Panc1 (cell line): ENCODE measurements at places on chromosomes 13 and 19. TPM values are rescaled to one million over a fixed set of nuclear protein-coding genes. Genes with fewer than 3 reads are reported as not detected.

DNA sequence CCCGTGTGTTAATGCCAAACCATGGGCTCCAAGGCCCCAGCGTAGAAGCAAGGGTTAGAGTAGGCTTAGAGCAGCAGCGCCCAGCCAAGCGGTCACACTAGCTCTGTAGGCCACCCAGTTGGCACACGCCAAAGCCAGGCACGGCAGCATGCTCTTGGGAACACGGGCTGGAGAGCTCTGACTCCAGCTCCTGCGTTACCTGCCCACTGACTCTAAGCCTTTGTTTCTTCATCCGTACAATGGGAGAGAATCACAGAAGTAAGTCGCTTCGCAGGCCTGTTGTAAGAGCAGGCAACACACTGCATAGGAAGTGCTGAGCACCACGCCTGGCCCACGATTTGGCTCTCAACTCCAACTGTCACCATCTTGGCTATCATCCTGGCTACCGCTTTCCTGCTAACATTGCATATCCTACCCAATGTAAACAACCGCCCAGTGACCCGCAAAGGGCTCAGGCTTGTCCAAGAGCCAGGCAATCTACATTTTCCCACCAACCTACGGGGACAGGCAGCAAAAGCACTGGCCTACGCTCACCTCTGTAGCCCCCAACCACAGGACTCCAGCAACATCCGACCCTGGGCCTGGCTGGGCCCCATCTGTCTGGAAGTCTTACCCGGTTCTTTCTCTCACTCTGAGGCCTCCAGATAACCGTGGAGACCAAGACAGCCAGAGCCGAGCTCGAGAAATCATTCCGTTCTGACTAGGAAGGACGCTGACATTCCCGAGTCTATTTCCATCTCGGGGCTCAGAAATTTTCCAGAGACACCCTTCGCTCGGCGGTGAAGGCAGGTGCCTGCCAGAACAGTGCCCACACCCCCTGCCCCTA, 91.5 kb upstream of the ZNF507 start:
- H3K4me3 ChIP-seq: no peak overlapping the region
- no peak overlapping the region for H3K27ac ChIP-seq
- no peaks in the 10 kb centered on the region for H3K4me1 ChIP-seq
- H3K36me3 ChIP-seq: no peaks in the 10 kb centered on the region
- H3K27me3 ChIP-seq: no peaks in the 10 kb centered on the region
- DNase-seq: no peak

DNA sequence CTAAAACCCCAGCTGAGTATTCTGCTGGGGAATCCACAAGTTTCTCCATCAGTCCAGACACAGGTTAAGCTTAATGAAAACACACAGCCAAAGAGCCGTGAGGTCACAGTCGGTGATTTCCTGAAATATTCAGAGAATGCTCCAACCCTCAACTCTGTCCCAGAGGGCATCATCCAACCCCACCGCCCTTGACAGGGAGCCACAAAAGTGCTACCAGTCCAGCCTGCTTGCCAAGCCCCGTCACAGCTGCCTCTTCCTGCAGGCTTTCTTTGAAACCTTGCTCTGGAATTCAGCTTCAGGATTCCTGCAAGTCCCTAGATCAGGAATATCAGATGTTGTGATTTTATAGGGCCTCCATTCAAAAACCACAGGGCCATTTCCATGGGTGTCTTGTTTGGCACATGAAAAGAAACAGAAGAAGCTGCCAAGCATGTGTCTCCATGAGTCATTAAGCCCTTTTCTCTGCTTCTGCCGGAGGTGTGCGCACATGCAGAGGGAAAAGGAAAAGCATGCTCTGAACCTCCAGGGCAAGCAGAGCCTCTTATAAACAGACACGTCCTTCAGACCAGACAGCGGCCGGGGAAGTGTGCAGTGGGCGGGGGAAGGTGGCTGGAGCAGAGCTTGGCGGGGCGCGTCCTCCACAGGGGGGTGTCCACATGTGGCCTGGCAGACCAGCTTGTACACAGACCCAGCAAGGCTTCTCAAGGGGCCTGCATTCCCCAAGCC, 164.7 kb downstream of the KATNAL1 start:
- H3K27me3 ChIP-seq: no peaks in the 10 kb centered on the region
- no peaks in the 10 kb centered on the region for H3K36me3 ChIP-seq
- H3K4me3 ChIP-seq: no peak overlapping the region
- H3K27ac ChIP-seq: no peak overlapping the region
- H3K4me1 ChIP-seq: peaks cover 6% of the 10 kb centered on the region
- DNase-seq: no peak

DNA sequence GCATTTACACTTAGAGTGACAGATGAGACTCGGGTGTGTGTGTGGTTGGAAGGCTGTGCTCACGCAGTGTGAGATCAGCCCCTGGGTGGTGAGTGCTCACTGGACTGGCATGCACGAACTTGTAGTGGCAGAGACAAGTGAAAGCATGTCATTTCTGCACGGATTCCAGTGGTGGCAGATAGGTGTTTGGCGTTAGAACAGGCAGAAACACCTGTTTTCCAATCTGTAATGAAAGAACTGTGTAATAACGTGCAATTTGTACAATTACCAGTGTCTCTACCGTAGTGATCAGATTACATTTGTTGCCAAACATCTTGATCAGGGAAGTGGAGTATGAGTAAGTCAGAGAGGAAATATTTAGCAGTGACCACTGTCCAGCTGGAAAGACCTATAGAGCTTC, 8.2 kb downstream of the LAMP1 start:
- H3K36me3 ChIP-seq: 0 out of 2 replicates have a peak, but pooled peaks cover 3% of the 10 kb centered on the region
- DNase-seq: no peak
- H3K27me3 ChIP-seq: no peaks in the 10 kb centered on the region
- H3K27ac ChIP-seq: no peak overlapping the region

GRCh38 chr13:74667656-74668203, 533.5 kb upstream of the KLF12 start:
- H3K27ac ChIP-seq: no peak overlapping the region
- H3K27me3 ChIP-seq: no peaks in the 10 kb centered on the region
- H3K4me3 ChIP-seq: no peak overlapping the region
- no peaks in the 10 kb centered on the region for H3K36me3 ChIP-seq

DNA sequence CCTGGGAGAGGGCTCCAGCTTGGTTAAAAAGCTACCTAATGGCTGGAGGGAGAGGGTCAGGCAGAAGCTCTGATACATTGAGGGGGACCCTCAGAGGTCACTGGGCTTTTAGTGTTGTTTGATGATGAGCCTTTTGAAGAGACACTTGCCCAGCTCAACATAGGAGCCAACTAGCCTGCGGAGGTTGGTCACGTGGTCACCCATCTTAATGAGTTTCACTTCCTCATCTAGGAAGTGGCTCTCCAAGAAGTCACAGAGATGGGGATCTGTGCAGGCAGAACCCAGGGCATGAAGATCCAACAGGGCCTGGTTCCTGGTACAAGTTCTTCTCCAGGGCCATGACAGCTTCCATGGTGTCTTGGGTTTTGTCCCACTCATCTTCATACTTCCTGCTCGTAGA, 33.4 kb downstream of the IPO5 start:
- peaks cover 54% of the 10 kb centered on the region for H3K36me3 ChIP-seq
- DNase-seq: no peak
- H3K4me1 ChIP-seq: no peaks in the 10 kb centered on the region

DNA sequence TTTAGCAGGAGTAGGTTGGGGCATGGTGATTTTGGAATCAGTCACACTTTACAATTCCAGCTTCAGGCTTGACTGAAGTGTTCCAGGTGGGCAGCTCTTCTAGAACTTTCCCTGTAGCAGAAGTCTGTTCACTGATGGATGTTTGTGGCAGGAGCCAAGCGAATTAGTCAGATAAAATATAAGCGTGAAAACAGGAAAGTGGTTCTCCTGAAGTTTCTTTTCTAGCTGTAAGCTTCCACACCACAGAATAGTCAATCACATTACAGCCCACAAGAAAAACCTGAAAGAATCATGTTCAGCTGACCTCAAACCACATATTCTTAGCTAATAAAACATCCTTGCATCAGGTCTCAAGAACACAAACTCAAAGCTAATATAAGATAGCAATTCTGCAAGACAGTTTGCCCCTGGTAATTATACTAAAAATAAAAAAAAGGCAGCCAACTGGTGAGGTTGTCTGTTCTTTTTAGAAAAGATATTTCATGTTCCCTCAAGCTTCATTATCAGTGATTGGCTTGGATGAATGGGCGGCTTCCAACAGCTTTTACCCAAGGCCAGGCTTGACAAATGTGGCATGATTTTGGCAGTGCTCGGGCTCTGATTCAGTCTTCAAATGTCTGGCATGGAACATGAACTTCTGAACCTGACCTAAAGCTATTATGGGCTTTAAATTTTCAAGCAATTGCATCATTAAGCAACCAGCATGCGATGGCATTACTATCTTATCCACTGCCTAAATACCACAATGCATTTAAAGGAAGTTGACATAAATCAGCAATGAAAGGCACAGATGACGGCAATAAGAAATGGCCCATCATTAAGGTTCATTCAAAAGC, 136.8 kb downstream of the DCLK1 start:
- H3K4me3 ChIP-seq: no peak overlapping the region
- H3K27me3 ChIP-seq: no peaks in the 10 kb centered on the region
- no peaks in the 10 kb centered on the region for H3K4me1 ChIP-seq
- H3K36me3 ChIP-seq: no peaks in the 10 kb centered on the region
- DNase-seq: no peak

The CEACAM6 gene
- total RNA-seq: 0.21 TPM

The ZNF625 gene
- 7.9 TPM for total RNA-seq

DNA sequence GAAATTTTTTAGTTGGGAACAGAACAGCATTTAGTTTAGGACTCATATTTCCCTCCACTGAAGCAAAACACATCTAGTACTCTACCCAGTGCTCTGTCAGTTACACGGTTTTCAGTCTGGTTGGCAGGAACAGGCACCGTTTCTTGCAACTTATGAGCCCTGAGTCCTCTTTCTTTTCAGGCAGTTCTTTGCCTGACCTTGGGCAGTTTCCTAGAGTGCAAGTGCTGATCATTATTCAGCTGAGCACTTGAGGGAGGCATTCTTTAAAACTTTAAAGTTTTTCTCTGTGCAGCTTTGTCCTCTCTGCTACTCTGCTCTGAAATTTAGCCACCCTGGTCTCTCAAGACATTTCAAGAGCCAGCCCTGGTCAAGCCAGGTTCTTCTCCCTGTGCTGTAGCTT, 96.1 kb downstream of the MYO16 start:
- H3K4me1 ChIP-seq: no peaks in the 10 kb centered on the region
- no peaks in the 10 kb centered on the region for H3K36me3 ChIP-seq
- H3K4me3 ChIP-seq: no peak overlapping the region

DNA sequence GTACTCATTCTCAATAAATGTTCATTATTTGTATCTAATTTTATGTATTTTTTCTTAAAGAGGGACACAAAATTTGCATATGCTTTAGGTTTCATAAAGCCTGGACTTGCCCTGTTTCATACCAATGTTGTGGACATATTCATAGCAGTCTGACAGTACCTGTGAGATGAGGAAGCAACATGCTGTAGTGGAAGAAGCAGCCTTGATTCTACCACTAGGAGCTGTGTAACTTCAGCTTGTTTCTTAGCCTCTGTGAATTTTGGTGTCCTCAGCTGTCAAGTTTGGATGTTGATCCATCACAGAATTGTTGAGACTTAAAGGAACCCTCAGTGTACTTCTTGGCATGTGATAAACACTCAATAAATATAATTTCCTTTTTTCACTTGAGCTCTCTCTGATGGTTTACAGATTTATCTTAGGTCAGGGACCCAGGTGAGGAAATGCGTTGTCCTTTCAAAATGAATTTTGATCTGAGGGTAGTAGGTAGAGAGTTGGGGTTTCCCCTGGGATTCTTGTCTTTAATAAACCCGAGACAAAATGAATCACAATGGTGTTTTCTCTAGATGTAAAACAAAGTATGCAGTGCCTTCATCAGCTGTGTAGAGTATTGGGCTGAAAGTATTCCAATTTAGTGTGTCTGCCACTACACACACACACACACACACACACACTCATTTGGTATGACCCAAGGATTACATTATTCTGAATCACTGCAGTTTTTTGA, 152.1 kb downstream of the KCNRG start:
- H3K4me1 ChIP-seq: no peaks in the 10 kb centered on the region
- H3K27me3 ChIP-seq: no peaks in the 10 kb centered on the region
- H3K27ac ChIP-seq: peak overlapping the region; percentile 12; the same call in 1 of the 2 replicates
- no peak for DNase-seq

The LGALS7B gene
- 3.6 TPM for total RNA-seq

GRCh38 chr13:27997904-27998522, 9.5 kb upstream of the URAD start:
- DNase-seq: no peak
- H3K27ac ChIP-seq: no peak overlapping the region
- H3K36me3 ChIP-seq: no peaks in the 10 kb centered on the region
- H3K4me1 ChIP-seq: no peaks in the 10 kb centered on the region
- no peak overlapping the region for H3K4me3 ChIP-seq
- no peaks in the 10 kb centered on the region for H3K27me3 ChIP-seq

GRCh38 chr19:40380199-40381037, 9.6 kb downstream of the HIPK4 start:
- H3K4me1 ChIP-seq: no peaks in the 10 kb centered on the region
- no peaks in the 10 kb centered on the region for H3K36me3 ChIP-seq
- H3K4me3 ChIP-seq: no peak overlapping the region
- no peak overlapping the region for H3K27ac ChIP-seq
- H3K27me3 ChIP-seq: no peaks in the 10 kb centered on the region
- DNase-seq: no peak

The LGALS14 gene
- total RNA-seq: not detected

DNA sequence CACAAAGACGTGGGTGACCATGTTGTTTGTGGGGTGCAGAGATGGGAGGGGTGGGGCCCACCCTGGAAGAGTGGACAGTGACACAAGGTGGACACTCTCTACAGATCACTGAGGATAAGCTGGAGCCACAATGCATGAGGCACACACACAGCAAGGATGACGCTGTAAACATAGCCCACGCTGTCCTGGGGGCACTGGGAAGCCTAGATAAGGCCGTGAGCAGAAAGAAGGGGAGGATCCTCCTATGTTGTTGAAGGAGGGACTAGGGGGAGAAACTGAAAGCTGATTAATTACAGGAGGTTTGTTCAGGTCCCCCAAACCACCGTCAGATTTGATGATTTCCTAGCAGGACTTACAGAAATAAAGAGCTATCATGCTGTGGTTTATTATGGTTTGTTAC, 5.6 kb downstream of the KLK2 start:
- no peak for DNase-seq
- H3K4me1 ChIP-seq: no peaks in the 10 kb centered on the region
- H3K36me3 ChIP-seq: no peaks in the 10 kb centered on the region
- no peak overlapping the region for H3K4me3 ChIP-seq

GRCh38 chr19:15197275-15197941, 3.4 kb downstream of the NOTCH3 start:
- no peak overlapping the region for H3K4me3 ChIP-seq
- DNase-seq: no peak
- no peak overlapping the region for H3K27ac ChIP-seq
- no peaks in the 10 kb centered on the region for H3K36me3 ChIP-seq
- no peaks in the 10 kb centered on the region for H3K4me1 ChIP-seq

- no peak overlapping the region for H3K4me3 ChIP-seq
- H3K36me3 ChIP-seq: no peaks in the 10 kb centered on the region
- H3K27ac ChIP-seq: no peak overlapping the region
- no peak for DNase-seq
Observed at GRCh38 chr13:33213024-33213768, 72.4 kb downstream of the STARD13 start.
